NCI-H1417 (cell line): ENCODE measurements at places on chromosomes 4 and X.

GRCh38 chr4:14018191-14018853 lies 390.8 kb upstream of the BOD1L1 start:
- DNase-seq = no peak

GRCh38 chr4:59553721-59554091 lies 1646.4 kb upstream of the ADGRL3 start:
- DNase-seq = no peak

- DNase-seq = no peak
Observed at GRCh38 chrX:119174900-119175299, 47.3 kb upstream of the KIAA1210 start.

DNA sequence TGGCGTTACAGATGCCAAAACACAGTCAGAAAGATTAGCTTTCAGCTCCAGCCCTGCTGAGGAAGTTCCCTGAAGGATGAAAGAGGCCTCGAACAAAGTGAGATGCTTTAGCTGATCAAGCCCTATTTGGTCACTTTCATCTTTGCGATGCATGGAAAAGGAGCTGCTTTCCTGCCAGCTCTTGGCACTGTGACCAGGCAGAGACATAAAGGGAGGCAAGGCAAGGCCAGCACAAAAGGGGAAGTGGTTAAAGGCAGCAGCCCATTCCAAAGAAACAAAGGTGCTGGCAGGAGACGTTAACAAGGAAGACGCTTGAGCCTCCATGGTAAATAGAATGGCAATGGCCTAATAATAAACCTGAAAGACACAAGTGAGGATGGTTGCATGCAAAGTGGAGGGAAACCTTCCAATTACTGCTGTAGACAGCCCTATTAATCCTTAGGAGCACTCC lies 617.1 kb upstream of the INTU start:
- DNase-seq = no peak

DNA sequence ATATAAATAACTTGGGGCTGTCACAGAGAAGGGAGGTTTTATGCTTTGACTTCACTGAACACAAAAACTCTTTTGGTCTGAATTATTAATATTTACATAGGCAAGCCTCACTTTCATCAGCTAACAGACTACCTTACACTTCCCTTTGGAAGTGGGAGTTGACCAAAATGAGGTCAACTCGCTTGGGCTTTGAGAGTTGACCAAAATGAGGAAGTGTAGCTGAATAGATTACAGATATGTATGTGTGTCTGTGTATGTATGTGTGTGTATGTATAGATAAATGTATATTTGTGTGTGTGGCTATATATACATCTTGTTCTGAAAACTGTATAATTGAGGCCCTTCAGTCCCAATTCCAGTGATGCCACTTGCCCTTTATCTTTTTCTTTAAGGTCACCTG lies 113.3 kb upstream of the IL13RA1 start:
- DNase-seq = no peak

GRCh38 chr4:3816983-3817960 lies 51.1 kb downstream of the ADRA2C start:
- DNase-seq = no peak

- no peak for DNase-seq
Observed at GRCh38 chr4:17301266-17301665, 210.6 kb downstream of the QDPR start.

GRCh38 chrX:124023838-124024238 lies 62.3 kb downstream of the STAG2 start:
- no peak for DNase-seq

- no peak for DNase-seq
Observed at GRCh38 chr4:169366821-169367220, 96.1 kb upstream of the SH3RF1 start.

DNA sequence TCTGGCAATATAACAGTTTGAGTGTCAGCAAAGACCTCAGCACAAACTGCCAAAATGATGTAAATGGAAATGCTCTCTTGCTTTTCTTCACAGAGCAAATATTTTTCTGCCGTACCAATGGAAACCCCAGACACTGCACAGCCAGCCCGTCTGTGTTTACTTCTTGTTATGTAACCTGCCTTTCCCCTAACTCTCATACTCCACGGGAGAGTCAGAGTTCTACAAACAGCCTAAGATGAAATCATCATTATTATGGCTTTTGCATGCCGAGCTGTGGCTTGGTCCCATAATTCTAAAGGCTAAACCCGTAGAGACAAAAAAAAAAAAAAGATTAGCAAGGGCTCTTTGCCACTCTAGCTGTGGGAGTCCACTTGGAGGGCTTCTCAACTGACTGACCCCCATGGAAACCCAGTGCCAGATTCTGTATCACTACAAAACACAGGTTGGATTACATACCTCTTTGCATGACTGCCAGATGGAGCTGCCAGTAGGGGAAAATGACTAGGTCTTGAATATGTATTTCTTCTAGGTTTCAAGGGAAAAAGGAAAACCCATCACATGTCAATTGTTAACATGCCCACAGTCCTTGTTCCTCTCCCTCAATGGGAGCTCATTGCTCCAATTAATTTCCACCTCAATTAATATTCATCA lies 197.2 kb upstream of the CNKSR2 start:
- peak; percentile 79 for DNase-seq

- DNase-seq = no peak
Observed at GRCh38 chrX:41184312-41184711, 99.1 kb downstream of the USP9X start.

DNA sequence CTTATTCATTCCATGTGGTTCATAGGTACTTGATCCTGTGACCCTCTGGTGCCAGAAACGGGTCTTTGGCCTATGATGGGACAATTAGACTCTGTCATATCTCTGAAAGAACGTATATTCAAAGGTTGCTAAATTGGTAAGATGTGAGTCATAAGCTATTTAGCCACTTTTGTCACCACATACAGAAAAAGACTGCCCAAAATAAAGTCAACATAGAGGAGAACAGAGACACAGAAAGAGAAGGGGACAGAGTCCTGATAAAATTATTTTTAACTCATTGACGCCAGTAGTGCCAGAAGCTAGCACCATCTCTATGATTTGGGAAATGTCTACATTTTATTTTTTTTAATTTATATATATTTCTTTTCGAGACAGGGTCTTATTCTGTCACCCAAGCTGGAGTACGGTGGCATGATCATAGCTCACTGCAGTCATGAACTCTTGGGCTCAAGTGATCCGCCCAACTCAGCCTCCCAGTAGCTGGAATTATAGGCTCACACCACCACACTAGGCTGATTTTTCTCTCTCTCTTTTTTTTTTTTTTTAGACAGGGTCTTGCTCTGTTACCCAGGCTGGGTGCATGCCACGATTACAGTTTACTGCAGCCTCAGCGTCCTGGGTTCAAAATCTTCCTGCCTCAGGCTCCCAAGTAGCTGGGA lies 92.1 kb upstream of the COX18 start:
- no peak for DNase-seq

- no peak for DNase-seq
Observed at GRCh38 chrX:119643696-119644095, 37.5 kb upstream of the NKRF start.

GRCh38 chr4:85784947-85785346 lies 310.0 kb downstream of the ARHGAP24 start:
- DNase-seq = no peak

- DNase-seq = no peak
Observed at GRCh38 chr4:119227690-119228089, 15.2 kb downstream of the USP53 start.

- DNase-seq = no peak
Observed at GRCh38 chr4:91025241-91026148, 898.3 kb downstream of the CCSER1 start.

DNA sequence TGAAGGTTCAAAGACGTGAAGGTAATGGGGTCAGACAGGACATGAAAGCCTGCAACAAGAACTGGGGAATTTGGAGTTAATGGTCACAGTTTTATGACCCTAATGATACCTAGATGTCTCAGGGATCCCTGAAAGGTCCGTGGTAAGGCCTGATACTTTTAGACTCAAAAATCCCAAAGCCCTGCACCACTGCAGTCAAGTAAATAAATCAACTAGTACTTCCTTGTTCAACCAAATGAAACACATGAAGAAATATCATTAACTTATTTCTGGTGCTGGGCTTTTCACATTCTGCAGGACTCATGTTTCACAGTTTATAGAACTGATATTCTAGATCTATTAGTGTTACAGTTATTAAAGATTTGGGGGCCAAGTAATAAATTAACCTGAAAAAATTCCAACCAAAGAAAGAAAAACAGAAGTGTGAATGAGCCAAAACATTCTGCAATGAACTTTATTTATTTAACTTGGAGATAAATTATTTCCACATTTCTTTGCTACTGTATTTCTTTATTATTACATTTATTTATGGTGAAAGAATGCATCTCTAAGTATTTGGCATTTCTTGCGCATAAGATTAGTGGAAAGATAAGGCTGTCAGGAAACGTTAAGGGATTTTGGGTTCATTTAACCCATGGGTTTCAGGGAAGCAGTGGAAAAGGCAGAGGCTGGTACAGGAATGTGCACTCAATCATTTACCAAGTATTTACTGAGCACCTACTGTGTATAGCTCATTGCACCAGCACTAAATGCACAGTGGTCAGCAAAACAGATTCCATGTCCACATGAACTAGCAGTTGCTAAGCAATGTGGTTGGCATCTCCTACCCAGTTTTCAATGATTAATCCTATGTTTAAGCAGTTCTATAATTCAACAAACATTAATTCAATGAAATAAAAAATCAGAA lies 8.7 kb downstream of the WDFY3 start:
- DNase-seq = no peak

DNA sequence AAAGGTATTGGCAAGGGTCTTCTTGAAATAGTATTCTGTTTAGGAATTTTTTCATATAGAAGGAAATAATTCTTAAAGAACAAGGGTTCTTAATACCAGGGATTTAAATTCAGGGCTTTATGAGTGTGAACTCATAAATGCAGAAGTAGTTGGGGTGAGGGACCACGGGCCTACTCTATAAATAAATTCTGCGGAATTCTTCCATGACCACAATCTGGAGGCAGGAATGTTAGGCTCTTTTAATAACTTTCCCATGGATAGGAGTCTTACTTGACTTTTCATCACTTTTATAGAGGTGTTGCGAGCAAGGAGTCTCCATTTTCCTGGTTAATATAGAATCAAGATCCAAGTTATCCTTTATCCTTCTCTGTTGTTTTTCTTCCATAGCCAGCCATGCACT lies 76.7 kb upstream of the SLC4A4 start:
- no peak for DNase-seq

- no peak for DNase-seq
Observed at GRCh38 chr4:77172336-77172735, 15.3 kb downstream of the CCNG2 start.

- DNase-seq = peak; percentile 14
Observed at GRCh38 chrX:45070116-45071007, 130.3 kb downstream of the DIPK2B start.

DNA sequence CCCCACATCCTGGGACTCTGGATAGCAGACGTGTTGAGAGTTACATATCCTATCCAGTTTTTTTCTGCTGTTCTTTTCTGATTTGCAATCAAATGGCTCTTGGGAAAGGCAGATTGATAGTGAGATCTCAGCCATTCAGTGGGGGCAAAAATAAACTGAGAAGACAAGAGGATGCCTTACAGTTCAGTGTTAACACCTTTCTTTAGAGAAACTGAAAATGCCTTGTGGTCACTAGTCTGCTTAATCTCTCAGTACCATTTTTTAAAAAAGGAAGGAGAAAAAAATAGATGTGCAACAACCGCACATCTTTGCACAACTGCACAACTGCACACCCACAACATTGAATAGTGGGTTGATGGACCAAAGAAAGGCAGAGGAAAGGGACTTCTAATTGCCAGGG lies 109.3 kb downstream of the ARHGEF9 start:
- DNase-seq = no peak

GRCh38 chr4:173500841-173501591 lies 29.0 kb downstream of the HAND2 start:
- DNase-seq = no peak

DNA sequence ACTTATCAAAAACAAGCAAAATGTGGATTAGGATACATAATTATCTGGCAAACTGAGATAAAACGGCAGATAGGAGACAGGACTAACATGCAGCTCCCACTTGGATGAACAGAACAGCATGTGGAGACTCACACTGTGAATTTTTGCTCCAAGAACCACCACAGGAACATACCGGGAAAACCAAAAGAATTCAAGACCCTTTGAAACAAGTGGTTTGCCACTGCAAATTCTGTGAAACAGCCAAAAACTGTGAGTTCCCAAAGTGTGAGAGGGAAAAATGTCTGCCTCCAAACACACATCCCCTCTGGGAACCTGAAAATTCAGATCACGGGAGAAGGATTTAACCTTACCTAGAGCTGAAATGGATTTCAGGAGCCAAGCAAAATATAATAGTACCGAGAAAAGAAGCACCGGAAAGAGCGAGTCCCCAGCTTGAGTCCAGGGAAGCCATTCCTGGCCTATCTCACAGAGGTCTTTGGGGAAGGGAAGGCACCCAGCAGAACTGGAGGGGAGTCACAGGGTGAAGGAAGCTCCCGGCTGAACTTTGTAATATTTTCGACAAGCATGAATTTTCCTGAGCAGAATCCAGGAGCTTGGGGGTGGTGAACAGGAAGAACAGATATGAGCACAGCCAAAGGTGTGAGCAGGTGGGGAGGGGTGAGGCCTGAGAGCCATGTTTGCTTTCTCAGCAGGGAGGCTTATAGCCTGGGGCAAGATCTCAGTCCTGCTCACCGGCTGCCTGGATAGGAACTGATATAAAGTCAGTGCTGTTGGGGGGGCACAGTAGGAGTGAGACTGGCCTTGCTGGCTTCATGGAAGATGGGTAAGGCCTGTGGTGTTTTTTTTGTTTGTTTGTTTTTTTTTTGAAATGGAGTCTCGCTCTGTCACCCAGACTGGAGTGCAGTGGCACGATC lies 23.9 kb downstream of the MANBA start:
- DNase-seq = peak; percentile 64

DNA sequence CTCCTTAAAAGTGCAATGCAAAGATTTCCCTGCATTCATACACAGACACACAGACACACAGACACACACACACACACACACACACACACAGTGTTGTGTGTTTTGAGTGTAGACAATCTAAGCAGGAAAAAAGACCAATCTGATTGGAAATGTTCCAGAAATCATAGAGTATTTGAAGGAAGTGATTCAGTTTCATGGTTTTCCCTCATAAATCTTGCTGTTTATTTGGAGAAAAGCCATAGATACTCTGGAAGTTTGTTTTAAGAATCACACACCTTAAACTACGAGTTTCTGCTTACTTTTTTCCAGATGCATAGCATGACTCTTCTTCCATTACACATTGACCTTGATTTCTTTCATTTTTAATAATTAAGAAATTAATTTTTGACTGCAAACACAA lies 298.5 kb upstream of the BMP3 start:
- no peak for DNase-seq

DNA sequence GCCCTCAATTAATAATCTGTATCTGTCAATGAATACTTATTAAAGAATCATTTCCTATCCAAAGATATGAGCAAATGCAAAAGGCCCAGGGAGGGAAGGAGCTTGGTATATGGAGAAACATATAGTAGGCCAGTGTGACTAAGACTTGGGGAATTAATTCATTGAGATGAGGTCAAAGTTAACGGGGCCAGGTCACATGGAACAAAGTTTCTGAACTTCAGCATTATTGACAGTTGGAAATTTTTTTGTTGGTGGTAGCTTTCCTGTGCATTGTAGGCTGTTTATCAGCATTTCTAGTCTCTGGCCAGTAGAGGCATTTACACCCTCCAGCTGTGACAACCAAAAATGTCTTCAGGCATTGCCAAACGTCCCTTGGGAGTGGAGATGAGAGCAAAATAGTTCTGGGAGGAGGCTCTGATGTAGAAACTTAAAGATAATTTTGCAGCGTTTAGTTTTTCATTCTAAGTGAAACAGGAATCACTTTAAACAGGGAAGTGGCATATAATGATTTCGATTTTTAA lies 202.0 kb downstream of the SLC4A4 start:
- no peak for DNase-seq

- DNase-seq = no peak
Observed at GRCh38 chr4:6068986-6069385, 50.8 kb upstream of the C4orf50 start.

- no peak for DNase-seq
Observed at GRCh38 chrX:74280759-74281158, 23.2 kb upstream of the ZCCHC13 start.
